ENCODE measurements at places on chromosomes 5 and 9.

GRCh38 chr9:124786881-124787573 is 10.1 kb downstream of the OLFML2A start:
- no peak for DNase-seq

- DNase-seq: no peak
Observed at GRCh38 chr9:82893549-82893948, 169.4 kb downstream of the RASEF start.

DNA sequence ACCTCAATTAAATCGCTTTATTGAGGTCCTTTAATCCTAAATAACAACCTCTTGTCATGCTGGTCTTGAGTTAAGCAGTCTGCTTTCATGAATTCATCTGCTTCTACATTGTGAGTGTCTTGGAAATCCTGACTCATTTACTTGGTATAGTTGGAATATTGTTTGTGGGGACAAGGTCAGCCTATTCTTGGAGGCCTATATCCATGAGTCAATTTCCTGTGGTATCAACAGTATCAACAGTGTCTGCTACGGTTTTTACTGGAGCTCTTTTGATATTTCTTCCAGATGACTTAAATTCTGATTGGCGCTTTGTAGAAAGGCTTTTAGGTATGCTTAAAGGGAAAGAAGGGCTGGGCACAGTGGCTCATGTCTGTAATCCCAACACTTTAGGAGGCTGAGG is 71.2 kb upstream of the PARP8 start:
- peak; percentile 89 for DNase-seq

GRCh38 chr9:34037626-34038025 is 11.1 kb downstream of the UBAP2 start:
- DNase-seq: no peak

GRCh38 chr9:31637861-31638260 is 746.6 kb upstream of the ACO1 start:
- DNase-seq: no peak

DNA sequence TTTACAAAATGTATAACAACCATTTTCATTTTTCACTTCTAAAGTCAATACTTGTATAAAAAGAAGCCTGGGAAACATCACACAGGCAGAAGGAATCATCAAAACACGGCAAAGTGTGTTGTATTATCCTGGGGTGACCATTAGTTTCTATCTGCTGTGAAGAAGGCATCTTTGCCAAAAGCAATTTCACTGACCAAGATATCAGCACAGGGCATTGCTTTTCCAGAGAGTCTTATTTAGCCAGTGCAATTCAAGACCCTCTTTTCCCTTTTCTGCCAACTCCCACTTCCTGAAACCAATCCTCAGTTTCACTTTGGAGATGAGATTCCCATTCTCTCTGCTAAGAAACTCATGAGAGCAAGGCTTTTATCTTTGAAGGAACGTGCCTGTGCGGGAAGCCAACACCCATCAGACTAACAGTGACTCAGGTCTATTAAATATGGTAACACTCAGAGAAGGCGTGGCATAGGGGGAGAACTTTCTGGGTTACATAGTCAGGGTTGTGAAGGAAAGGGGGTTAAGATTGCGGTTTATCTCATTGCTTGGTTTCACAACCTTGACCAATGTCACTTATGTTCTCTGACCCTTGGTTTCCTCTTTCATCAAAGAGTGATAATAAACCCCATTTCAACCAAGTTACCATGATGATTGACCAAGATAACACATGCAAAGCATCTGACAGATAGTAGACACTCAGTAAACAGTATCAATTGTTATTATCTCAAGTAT is 666.9 kb upstream of the KLF4 start:
- no peak for DNase-seq

- DNase-seq: no peak
Observed at GRCh38 chr5:89520771-89521170, 637.8 kb upstream of the MEF2C start.

- DNase-seq: no peak
Observed at GRCh38 chr5:77499441-77499840, 7.3 kb upstream of the WDR41 start.

DNA sequence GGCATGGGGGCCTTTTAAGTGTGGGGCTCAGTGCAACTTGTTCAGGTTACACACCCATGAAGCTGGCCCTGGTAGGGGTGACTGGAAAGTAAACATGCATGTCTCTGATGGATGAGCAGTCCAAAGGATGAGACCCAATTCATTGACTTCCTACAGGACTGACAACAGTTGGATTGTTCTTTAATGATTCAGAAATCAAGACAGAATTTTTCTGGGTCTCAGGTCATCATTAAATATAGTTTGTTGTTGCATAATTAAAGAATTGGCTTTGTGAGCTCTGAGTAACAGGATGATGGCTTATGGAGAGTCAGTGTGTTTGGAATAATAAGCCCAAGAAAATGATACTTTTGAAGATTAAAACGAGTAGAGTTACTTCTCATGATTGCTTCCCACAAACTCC is 604.2 kb upstream of the CLINT1 start:
- peak; percentile 67 for DNase-seq

GRCh38 chr5:39023121-39023520 is 51.1 kb downstream of the RICTOR start:
- DNase-seq: no peak

DNA sequence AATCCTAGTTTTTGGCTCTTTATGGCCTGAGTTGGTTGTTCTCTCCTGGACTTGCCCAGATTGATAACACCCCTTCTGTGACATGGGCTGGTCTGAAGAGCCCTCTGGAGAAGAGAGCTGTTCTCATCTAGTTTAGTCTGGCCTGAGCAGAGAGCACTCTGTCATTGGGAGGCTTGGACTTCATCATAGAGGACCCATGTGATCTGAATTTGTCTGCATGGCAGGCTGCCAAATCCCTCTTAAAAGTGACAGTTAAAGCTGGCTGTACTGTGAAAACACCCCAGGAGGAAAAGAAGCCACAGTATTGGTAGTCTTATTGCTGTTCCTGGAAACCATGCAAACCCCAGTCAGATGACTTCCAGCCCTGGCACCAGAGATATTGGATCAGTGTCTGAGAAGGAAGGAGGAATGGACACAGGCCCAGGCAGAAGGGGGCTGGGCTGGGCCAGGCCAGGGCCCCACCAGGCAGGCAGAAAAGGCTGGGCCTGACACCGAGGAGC is 3.7 kb upstream of the WDR31 start:
- peak; percentile 13 for DNase-seq

GRCh38 chr9:15873573-15874177 is 320.8 kb downstream of the CCDC171 start:
- DNase-seq: peak; percentile 60

DNA sequence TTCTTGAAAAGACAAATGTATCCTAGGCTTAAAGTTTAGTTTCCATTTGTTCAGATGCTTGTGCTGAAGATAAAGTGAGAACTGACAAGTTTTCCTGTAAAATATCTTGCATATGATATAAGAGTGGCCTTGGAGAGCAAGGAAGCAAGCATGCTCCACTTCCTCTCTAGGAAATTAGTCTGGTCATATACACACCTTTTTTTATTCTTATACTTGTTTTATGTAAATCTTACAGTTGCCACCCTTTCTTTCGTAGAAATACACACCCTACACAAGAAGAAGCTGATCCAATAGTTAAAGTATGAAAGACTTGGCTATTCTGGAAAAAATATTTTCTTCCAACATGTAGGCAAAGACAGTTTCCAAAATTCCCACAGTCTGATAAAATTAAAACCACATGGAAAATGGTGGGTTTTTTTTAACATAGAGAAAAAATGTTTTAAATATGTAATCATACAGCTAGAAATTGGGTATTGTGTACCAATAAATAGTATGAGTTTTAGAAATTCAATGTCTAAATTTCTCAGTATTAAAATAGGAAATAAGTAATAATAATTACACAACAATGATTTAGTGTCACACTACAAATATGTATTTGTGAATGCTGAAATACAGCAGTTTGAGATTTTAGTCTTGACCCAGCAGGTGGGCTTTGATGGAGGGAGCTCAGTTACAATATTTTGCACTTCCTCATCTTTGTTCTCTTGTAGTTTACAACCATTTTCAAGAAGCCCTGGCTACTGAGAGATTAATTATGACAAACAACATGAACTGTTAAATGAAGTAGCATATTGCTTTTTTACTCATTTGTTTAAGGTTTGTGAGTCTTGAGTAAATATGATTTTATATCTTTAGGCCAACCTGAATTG is 185.7 kb upstream of the GNA14 start:
- peak; percentile 47 for DNase-seq

DNA sequence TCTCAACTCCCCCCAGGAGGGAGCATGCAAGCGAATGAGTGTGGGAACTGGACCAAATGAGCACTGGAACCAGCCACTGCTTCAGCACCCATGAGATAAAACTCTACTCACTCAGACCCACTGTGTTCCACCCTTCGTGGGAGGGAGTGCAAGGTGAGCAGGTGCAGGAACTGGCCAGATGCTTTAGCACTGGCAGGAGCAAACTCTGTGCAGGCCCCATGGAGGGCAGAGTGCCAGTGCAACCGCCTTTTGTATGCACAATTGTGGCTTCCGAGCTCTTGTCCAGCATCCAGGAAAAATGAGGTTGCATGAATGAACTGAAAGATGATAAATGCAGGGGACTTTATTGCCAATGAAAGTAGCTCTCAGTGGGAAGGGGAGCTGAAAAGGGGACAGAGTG is 67.4 kb upstream of the CCDC112 start:
- DNase-seq: no peak

GRCh38 chr9:88458716-88459465 is 70.6 kb downstream of the SPIN1 start:
- DNase-seq: peak; percentile 96

- no peak for DNase-seq
Observed at GRCh38 chr9:111983484-111983908, 86.9 kb downstream of the UGCG start.

- DNase-seq: no peak
Observed at GRCh38 chr5:91643797-91644196, 260.7 kb upstream of the ARRDC3 start.

GRCh38 chr9:128902351-128903078 is 18.3 kb upstream of the PHYHD1 start:
- no peak for DNase-seq

GRCh38 chr5:181184845-181185216 is 20.2 kb downstream of the TRIM7 start:
- no peak for DNase-seq

- peak; percentile 26 for DNase-seq
Observed at GRCh38 chr5:89721353-89721752, 688.2 kb downstream of the CETN3 start.

GRCh38 chr9:87909310-87910041 is 8.3 kb upstream of the SPATA31C1 start:
- no peak for DNase-seq

DNA sequence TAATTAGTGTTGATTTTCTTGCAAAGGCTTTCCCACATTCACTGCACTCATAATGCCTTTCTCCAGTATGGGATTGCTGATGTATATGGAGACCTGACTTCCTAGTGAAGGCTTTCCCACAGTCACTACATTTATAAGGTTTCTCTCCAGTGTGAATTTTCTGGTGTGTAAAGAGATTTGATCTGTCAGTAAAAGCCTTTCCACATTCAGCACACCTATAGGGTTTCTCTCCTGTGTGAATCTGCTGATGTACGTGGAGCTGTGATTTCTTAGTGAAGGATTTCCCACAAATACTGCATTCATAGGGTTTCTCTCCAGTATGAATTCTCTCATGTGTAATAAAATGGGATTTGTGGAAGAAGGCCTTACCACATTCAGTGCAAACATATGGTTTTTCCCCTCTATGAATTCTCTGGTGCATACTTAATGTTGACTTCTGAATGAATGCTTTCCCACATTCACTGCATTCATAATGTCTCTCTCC is 31.1 kb downstream of the ZNF484 start:
- DNase-seq: no peak

DNA sequence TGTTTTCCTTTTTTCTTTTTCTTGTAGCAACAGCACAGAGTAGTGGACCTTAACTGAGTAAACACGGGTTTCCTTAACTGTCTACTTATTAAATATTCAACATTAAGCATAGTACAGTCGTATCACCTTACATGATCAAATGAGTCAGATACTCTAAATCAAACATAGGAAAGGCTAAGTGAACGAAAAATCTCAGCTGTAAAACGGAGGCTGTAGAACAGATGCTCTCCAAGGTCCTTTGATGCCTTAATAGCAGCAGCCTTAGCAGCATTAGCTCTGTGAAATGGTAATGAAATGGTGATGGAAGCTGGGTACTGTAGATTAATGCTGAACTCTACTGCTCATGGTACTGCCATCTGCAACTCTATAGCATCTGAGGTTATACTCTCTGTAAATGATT is 1433.3 kb upstream of the C9orf72 start:
- DNase-seq: no peak

DNA sequence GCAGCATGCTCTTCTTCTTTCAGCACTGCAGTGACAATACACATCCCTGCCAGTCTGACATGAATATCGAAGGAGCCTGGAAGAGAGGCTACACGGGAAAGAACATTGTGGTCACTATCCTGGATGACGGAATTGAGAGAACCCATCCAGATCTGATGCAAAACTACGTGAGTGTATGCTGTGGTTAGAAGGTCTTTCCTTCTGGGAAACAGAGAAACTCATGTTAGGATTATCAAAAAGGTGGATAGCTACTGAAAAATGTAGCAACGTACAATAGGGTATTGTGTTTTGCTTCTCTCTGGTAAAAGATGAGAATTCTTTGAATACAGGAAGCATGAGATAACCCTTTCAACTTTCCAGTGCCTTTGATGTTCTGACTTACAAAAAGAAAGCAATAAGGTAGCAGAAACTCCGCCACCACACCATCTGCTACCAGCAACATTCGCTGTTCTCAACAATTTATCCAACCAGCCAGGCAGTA is 133.3 kb downstream of the PCSK5 start:
- DNase-seq: peak; percentile 19

- peak; percentile 41 for DNase-seq
Observed at GRCh38 chr5:78920604-78921003, 64.5 kb downstream of the ARSB start.

GRCh38 chr5:97547999-97548738 is 365.1 kb upstream of the RIOK2 start:
- peak; percentile 20 for DNase-seq

- no peak for DNase-seq
Observed at GRCh38 chr5:123535648-123536047, 23.7 kb downstream of the CSNK1G3 start.

- DNase-seq: no peak
Observed at GRCh38 chr5:120052916-120053828, 410.9 kb upstream of the PRR16 start.

GRCh38 chr5:133783481-133783880 is 171.1 kb upstream of the FSTL4 start:
- no peak for DNase-seq

DNA sequence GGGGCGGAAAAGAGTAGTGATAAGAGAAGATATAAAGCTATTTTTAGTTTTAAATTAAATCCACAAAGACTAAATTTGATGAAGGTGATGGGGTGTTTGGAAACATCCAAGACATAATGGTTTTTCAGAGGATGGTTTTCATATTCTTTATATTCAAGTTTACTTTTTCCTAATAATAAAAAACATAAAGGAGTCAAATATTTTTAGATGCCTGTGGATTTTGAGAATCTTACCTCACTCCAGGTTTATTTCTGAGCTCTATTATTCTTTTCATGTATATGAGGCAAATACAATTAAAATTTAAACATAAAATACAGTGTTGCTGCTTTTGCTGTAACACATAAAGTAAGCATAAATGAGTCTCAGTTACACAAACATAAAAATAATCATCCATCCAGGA is 22.2 kb downstream of the MRPS30 start:
- DNase-seq: no peak

GRCh38 chr5:160353379-160353778 is 17.0 kb downstream of the C1QTNF2 start:
- no peak for DNase-seq
